ENCODE measurements at places on chromosomes 16 and 17. TPM values are rescaled to one million over a fixed set of nuclear protein-coding genes. Genes with fewer than 3 reads are reported as not detected.

GRCh38 chr17:311119-311782 lies 41.4 kb downstream of the RPH3AL start:
- no peak for DNase-seq

DNA sequence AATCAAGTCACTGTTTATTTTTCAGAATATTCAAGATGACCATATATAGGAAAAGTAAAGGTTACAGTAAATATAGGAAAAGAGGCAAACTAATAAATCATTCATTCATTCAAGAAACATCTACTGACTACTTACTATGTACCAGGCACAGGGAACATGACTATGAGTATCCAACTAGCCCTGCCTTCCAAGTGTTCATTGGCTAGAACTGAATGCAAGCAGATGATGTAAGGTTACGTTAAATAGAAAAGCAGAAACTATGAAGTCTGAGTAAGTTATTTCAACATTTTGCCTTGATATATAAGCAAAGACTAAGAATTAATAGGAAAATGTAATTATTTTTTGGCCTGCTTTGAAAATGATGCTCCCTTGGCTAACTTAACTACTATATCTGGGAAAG lies 36.7 kb downstream of the SPAG9 start:
- no peak for DNase-seq

DNA sequence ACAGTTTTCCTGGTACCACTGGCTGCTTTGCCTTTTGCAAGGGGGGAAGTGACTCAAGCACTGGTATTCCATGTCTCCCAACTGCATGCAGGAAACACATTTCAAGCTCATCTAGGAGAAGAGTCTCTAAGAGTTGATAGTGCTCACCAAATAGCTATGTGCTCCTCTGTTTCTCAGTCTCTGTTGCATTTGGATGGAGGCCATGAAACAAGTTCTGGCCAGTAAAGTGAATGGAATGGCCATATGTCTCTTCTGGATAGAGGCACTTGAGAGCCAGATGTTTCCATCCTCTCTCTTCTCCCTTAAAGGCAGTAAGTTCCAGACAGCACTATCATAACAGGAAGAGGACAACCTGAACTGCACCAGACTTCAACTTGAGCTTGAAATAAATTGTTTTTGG lies 60.6 kb downstream of the C16orf82 start:
- no peak for DNase-seq

- DNase-seq, result no peak
Observed at GRCh38 chr17:81064678-81065475, 29.9 kb downstream of the BAIAP2 start.

Gene SKAP1
- total RNA-seq, result 25.4 TPM

GRCh38 chr17:44187131-44187899 lies 543 bp downstream of the TMUB2 start:
- no peak for DNase-seq

Gene PDXDC1
- 133 TPM for total RNA-seq

DNA sequence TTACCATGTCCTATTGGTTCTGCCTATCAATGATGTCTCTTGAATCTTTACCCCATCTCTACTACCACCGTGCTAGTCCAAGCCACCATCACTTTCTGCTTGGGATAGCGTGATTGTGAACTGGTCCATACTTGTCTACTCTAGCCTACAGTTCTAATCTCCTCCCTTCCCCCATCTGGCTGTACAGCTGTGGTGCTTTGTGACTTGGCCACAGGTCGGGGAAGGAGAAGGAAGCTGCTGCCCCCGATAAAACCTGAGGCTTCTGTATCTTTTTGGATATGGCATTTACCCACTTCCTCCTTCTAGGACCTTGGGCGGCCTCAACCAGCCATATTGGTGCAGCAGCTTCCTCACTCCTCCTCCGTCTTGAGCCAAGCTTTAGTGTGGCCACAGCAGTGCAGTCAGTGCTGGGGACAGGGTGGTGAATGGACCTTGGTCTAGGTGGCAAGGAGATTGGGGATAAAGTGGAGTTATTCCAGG lies 314 bp upstream of the ITGA2B start:
- no peak for DNase-seq

Gene PPM1E
- 0.39 TPM for total RNA-seq

GRCh38 chr16:47026492-47026891 lies 53.0 kb upstream of the DNAJA2 start:
- DNase-seq, result no peak

Gene ATMIN
- total RNA-seq, result 42.9 TPM

- no peak for DNase-seq
Observed at GRCh38 chr17:13973960-13974651, 95.2 kb upstream of the COX10 start.

DNA sequence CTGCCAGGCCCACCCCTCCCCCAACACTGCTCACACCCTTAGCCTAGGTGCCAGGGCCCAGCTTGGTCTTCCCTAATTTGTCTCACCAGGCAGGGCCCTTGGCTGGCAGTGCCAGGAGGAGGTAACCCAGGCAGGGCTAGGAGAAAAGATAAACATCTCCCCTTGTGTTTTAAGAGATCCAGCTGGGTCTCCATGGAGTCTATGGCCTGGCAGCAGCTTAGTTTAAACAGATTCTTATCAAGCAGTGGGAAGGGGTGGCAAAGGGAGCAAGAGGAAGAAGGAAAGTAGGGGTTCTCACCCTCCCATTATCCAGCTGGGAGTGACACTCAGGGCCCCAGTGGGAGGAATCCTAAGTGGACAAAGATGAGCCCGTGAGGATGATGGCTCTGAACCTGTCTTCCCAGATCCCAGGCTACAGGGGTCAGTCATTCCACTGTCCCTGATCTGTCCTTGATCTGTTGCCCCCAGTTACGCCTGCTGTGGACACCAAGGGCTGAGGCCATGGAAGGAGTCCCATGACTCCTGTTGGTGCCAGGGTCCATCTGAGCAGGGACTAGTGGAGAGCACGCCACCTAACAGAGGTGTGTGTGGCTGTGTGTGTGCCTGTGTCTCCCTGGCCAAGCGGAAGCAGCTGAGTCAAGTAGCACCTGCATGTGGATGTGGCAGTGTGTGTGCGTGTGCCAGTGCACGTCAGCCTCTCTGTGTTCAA lies 47.4 kb upstream of the MEIOC start:
- no peak for DNase-seq

Gene CRHR1
- not detected for total RNA-seq

GRCh38 chr17:82153745-82154375 lies 55.8 kb upstream of the FASN start:
- DNase-seq, result peak; percentile 86

- DNase-seq, result no peak
Observed at GRCh38 chr16:23742766-23743165, 12.1 kb upstream of the CHP2 start.

- DNase-seq, result no peak
Observed at GRCh38 chr16:56408379-56409098, 16.8 kb downstream of the AMFR start.

- no peak for DNase-seq
Observed at GRCh38 chr16:86598607-86599565, 20.5 kb downstream of the FOXL1 start.

DNA sequence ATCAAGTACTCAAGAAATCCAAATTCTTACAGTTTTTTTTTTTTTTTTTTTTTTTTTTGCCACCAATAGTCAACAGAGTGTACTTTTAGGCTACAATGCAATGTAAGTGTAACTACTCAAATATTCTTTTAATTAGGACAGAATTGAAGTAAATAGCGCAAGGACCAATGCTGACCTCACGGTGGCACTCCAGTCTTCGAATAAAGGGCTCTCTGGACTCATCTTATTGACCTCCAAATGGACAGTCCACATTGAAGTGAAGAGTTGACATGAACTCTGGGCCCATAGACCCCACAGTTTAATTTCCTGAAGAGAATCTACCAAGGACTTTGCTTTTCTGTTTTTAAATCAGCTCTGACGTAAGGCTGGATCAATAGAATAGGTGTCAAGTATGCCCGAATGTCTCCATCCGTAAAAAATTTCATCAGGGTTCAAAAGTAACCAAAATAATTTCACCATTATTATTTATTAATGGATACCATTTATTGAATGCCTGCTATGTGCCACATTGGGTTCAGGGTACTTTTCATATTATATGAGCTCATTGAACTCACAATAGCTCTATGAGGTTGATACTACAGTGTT lies 7.3 kb upstream of the DDX52 start:
- no peak for DNase-seq

GRCh38 chr16:69105501-69106361 lies at the start of gene HAS3:
Gene HAS3 (plus strand): TSS chr16:69105653. CDS start chr16:69109396, 3,743 bp downstream.
- DNase-seq, result peak; percentile 67

Gene CCL1
- total RNA-seq, result not detected

GRCh38 chr17:41782142-41782541 lies 4.4 kb downstream of the JUP start:
- no peak for DNase-seq

DNA sequence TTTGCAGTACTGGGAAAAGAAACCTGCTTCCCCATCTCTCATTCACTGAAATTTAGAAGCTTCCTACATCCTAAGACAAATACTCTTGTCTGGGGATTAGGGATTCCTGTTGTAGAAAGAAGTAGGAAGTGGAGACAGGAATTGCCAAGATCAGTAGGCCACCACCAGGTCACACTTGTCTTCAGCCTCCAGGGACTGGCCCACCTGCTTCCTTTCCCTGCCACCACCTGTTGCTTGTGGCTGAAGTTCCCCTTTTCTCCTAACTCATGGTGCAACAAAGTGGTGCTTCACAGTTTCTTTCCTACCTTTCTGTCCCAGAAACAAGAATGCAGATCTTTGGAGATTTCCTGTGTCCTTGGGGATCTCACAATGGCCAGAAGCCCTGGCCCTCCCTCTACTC lies 82.4 kb downstream of the WNT3 start:
- no peak for DNase-seq

GRCh38 chr17:41522301-41523224 lies 3.9 kb upstream of the KRT15 start:
- no peak for DNase-seq

DNA sequence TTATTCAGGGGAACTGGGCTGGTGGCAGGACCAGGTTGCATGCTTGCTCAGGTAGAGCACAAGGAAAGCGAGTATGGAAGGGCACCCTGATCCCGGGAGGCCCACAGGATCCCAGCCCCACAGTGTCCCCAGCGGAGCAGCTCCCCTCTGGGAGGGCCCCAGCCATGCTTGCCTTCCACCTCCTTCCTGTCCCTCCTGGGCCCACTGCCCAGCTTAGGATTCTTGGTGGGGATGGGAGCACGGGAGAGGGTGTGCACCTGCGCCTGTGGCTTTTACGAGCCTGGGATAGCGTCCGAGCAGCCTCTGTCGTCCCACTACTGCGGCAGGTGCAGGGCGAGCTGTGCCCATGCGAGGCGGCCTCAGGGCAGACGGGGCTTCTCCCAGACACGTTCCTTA lies 114.5 kb downstream of the BANP start:
- DNase-seq, result no peak

- DNase-seq, result no peak
Observed at GRCh38 chr17:78130090-78130436, 508 bp upstream of the TMC8 start.

Measured in ureter (tissue), 1 donor.